COR-L47 (cell line): ENCODE measurements at places on chromosomes 13 and 19.
A peak's percentile ranks its signal among the peaks of the same experiment; 100 is the strongest.

- no peak for DNase-seq
These were observed 7.8 kb downstream of the ZNF600 start for GRCh38 chr19:52778811-52779210.

GRCh38 chr13:105406551-105406950 lies 1128.9 kb downstream of the EFNB2 start:
- DNase-seq: no peak

DNA sequence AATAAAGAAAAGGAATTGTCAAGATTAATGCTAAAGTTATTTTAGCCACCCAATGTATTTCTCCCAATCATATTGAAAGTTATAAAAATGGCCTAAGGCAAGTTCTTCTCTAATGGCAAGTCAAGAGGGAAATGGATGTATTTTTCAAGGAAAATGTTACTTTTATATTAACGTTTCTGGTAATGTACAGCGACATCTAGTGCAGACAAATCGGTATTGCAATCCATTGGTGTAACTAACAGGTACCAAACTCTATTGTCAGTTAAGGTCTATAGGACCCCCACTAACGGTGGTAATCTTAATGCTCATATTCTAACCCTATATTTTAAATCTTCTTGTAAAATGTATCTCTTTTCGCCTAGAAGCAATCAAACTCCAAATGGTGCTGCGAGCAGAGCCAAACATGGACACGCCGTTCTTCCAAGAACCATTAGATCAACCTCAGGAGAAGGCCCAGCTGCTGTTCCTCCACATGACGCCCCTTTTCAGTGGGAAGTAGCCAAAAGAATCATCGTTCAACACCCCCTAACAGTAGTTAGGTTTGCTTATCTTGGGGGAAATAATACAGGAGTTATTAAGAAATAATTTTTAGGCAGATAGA lies 98.5 kb upstream of the PABPC3 start:
- peak; percentile 13 for DNase-seq

DNA sequence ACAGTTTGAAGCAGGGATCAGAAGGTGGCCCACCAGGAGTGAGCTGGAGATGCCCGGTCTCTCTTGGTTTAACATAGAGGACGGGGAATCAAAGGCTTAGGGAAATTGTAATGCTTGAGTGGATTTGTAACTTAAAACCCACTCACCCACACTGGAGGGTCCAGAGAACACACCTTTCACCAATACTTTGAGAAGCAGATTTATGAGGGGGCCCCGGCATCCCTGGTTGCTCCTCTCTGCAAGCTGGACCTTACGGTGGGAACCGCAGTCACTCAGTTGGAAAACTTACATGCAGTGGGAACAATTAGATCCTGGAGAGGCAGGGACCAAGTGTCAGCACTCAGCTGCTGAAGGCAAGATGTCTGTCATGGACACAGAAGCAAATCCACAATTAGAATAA lies 20.5 kb downstream of the PPP5C start:
- DNase-seq: no peak

- DNase-seq: no peak
These were observed 34.7 kb upstream of the IRS2 start for GRCh38 chr13:109821103-109821502.
